ENCODE measurements at places on chromosomes 7 and 10.

- no peak overlapping the region for H3K27ac ChIP-seq
- DNase-seq = no peak
- H3K36me3 ChIP-seq = no peaks in the 10 kb centered on the region
- no peak overlapping the region for H3K4me3 ChIP-seq
- H3K4me1 ChIP-seq = no peaks in the 10 kb centered on the region
Observed at GRCh38 chr10:26374426-26374825, 63.7 kb upstream of the APBB1IP start.

DNA sequence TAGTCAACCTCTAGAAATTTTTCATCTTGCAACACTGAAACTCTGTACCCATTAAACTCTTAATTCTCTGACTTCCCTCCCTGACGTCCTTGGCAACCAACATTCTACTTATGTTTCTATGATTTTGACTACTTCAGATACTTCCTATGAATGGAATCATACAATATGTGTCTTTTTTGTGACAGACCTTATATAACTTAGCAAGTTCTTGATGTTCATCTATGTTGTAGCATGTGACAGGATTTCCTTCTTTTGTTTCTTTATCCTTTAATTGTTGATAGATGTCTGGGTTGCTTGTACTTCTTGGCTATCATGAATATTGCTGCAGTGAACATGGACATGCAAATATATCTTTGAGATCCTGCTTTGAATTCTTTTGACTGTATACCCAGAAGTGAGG lies 240.8 kb downstream of the ADK start:
- H3K27me3 ChIP-seq = no peaks in the 10 kb centered on the region
- DNase-seq = no peak
- H3K4me1 ChIP-seq = no peaks in the 10 kb centered on the region
- H3K27ac ChIP-seq = no peak overlapping the region
- H3K36me3 ChIP-seq = peaks cover 3% of the 10 kb centered on the region

DNA sequence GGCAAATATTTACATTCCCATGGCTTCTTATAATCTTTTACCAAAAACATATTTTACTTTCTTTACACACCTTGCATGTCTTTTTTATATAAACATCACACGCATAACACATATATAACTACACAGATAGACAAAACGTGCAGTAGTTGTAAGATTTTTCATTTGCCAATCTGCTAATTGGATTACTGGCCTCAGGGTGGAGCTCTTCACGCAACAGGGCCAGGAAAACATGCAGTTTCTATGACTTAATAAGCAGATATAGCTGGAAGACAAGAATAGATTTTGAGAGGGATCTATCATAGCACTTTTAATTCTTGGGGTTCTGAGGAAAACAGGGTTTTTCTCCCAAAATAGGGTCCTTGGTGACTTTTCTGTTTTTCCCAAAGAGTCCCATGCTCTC lies 12.7 kb downstream of the ACADSB start:
- H3K27me3 ChIP-seq = no peaks in the 10 kb centered on the region
- no peak overlapping the region for H3K4me3 ChIP-seq
- DNase-seq = no peak
- no peak overlapping the region for H3K27ac ChIP-seq
- no peaks in the 10 kb centered on the region for H3K4me1 ChIP-seq

- H3K36me3 ChIP-seq = peaks cover 20% of the 10 kb centered on the region
- no peaks in the 10 kb centered on the region for H3K27me3 ChIP-seq
- no peaks in the 10 kb centered on the region for H3K4me1 ChIP-seq
- H3K27ac ChIP-seq = no peak overlapping the region
- no peak for DNase-seq
- H3K4me3 ChIP-seq = no peak overlapping the region
Observed at GRCh38 chr7:120833546-120833945, 24.4 kb downstream of the TSPAN12 start.

DNA sequence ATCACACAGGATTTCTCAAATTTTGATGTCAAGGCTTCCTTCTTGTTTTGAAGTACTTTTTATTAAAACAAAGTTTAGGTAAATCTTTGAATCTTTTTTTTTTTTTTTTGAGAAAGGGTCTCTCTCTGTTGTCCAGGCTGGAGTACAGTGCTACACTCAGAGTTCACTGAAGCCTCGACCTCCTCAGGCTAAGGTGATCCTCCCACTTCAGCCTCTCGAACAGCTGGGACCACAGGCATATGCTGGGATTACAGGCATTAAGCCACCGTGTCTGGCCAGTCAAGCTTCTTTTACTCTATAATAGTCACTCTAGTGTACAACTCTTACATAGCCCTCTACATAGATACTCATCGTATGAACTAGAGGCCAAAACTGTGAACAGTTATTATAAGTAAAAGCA lies 3.4 kb downstream of the RUFY2 start:
- peaks cover 11% of the 10 kb centered on the region for H3K36me3 ChIP-seq
- peak overlapping the region; percentile 22 for H3K27ac ChIP-seq
- no peak for DNase-seq
- peaks cover 44% of the 10 kb centered on the region for H3K4me1 ChIP-seq
- no peaks in the 10 kb centered on the region for H3K27me3 ChIP-seq
- no peak overlapping the region for H3K4me3 ChIP-seq

DNA sequence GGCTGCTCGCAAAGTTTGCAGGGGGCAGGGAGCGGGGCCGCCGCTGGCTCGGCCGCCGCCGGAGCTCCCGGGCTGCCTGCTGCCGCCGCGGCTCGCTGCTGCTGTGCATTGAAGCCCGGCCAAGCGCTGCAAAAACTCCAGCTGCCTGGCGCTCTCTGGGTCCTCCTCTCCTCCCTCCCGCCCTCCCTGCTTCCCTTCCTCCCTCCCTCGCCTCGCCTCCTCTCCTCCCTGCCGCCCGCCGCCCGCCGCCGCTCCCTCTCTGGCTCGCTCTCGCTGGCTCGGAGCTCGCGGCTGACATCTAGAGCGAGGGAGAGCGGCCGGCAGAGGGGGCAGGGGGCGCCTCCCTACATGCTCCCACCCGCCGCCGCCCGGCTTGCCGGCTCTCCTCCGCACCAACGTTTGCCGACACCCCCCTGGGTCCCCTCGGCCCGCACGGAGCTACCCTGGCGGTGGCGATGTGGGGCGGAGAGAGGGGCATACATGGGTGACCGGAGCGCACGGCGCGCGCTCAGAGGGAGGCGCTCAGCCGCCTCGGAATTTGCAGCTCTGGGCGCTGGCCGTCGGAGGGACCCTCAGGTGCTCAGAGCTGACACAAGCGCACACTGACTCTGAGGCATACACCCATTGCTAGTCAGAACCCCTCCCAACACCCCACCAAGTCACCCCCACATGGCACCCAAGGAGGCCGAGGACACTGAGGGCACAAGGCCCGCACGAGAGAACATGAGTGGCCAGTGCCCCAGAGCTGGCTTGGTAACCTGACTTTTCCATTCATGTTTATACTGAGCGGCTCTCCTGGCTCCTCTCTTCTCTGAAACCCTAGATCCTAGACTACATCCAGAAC lies 1.2 kb upstream of the PLXNA4 start:
- DNase-seq = no peak
- H3K27ac ChIP-seq = no peak overlapping the region
- H3K4me3 ChIP-seq = peak overlapping the region; percentile 71

DNA sequence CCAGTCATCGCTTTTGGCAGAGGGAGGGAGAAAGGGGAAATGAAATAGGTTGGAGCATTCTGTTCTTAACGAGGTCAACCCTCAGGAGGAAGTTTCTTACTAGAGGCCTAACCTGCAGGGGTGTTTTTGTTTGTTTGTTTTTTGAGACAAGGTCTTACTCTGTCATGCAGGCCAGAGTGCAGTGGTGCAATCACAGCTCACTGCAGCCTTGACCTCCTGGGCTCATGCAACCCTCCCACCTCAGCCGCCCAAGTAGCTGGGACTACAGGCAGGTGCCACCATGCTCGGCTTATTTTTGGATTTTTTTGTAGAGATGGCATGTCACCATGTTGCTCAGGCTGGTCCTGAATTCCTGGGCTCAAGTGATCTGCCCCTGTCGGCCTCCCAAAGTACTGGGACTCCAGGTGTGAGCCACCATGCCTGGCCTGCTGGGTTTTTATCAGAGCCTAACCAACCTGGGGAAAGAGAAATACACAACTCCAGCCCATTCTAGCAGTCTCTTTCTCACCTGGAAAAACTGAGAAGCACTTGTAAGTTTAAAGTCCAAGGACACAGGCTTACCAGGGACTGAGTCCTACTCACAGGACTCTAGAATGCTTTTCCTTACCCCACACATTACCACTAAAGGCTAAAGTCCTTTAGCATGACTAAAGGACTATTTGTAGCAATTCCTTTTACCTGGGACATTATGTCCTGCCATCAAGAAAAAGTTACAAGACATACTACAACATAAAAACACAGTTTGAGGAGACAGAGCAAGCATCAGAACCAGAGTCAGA lies 101.0 kb upstream of the EGFR start:
- H3K4me1 ChIP-seq = peaks cover 12% of the 10 kb centered on the region
- H3K27me3 ChIP-seq = no peaks in the 10 kb centered on the region
- no peak overlapping the region for H3K27ac ChIP-seq
- no peaks in the 10 kb centered on the region for H3K36me3 ChIP-seq

DNA sequence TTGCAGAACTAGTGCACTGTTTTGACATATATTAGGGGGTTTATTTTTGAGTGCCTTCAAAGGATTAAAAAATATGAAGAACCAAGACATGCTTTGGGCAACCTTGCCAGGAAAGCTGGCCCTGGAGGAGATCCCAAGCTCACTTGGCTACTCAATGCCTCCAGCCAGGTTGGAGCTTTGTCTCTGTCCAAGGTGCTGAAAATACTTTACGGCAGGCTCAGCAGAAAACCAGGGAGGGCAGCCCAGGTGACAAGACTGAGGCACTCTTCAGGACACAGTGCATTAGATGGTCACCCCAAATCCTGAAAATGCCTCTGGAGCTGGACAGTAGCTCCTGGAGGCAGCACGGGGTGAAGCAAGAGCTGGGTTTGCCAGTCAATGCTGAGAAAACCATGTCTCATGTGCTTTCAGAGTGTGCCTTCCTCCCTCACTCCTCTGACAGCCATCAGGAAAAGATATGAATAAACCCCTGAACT lies 5.8 kb upstream of the KCNH2 start:
- H3K36me3 ChIP-seq = no peaks in the 10 kb centered on the region
- no peak for DNase-seq
- no peak overlapping the region for H3K4me3 ChIP-seq
- H3K4me1 ChIP-seq = peaks cover 10% of the 10 kb centered on the region
- peaks cover 43% of the 10 kb centered on the region for H3K27me3 ChIP-seq

GRCh38 chr10:78846760-78847159 lies 222.0 kb upstream of the ZMIZ1 start:
- no peak overlapping the region for H3K27ac ChIP-seq
- H3K4me1 ChIP-seq = no peaks in the 10 kb centered on the region
- H3K4me3 ChIP-seq = no peak overlapping the region
- no peak for DNase-seq
- peaks cover 13% of the 10 kb centered on the region for H3K27me3 ChIP-seq
- peaks cover 2% of the 10 kb centered on the region for H3K36me3 ChIP-seq

DNA sequence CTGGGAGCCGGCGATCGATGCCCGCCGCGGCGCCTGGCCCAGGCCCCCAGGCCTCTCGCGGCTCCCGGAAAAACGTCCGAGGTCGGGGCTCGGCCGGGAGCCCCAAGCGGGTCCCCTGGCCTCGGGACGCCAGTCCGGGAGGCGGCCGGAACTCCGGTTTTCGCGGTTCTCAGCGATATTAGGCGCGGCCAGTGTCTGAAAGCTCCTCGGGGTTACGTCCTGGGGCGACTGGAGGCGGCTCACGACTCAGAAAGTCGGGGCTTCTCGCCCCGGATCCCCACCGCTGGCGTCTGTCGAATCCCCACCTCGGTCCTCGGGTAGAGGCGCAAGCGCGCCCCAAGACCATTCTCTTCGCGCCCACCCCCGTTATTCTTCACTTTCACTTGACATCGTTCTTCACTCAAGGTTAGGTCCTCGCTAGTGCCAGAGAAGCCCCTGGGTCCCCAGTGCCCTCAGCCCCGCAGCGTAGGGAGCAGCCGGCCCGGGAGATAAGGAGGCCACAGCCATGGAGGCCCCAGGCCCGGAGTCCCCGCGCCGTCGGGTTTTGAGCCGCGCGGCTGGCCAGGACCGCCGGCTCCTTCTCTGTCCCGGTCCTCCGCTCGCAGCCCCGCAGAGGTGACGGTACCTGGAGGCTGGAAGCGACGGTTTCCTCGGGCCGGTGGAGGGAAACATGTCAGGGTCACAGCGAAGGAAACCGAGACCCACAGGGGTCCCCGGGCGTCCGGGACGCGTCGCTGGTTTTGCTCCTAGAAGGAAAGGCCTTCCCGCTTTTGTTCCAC lies 35.2 kb upstream of the EBLN1 start:
- no peak for DNase-seq
- H3K27ac ChIP-seq = no peak overlapping the region
- H3K36me3 ChIP-seq = no peaks in the 10 kb centered on the region
- peaks cover 13% of the 10 kb centered on the region for H3K27me3 ChIP-seq
- peak overlapping the region; percentile 94 for H3K4me3 ChIP-seq

DNA sequence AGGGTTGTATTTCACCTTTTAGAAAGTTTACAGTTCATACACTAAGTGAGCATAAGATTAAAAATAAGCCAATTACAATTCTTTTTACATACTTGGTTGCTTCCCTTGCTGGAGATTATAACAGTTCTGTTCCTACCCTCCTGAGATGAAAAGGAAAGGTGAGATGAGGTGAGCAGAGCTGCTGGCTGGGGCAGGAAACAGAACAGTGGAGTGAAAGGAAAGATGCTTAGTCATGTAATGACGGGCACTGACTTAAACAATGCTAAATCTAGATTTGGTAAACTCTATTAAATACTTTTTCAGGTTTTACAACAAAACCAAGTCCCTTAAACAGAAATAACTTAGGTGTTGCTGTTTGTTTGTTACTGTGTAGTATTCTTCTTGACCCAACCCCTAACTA lies 19.9 kb upstream of the ZEB1 start:
- H3K4me1 ChIP-seq = peaks cover 3% of the 10 kb centered on the region
- no peak overlapping the region for H3K4me3 ChIP-seq
- no peak overlapping the region for H3K27ac ChIP-seq

DNA sequence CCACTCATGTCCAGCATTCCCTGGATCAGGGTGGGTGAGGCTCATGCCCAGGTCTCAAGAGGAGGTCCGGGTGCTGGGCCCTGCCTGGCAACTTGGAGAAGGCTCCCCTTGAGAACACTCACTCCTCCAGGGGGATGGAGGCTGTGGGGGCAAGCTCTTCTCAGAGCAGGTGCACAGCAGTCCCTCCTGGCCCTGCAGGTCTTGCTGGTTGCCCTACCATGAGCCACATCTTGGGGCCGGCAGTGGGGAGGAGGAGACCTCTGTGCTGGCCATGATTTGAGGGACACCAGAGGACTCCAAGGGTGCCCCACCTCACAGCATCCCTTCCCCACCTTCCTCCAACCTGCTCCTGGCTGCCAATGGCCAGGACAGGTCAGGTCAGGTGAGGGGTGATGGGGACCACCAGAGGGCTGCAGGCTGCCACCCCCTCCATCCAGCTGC lies 87.4 kb upstream of the RET start:
- DNase-seq = peak; percentile 77
- no peaks in the 10 kb centered on the region for H3K4me1 ChIP-seq
- H3K27ac ChIP-seq = no peak overlapping the region

GRCh38 chr7:127392182-127392565 lies 334 bp downstream of the ZNF800 start:
- H3K4me3 ChIP-seq = peak overlapping the region; percentile 97
- H3K27me3 ChIP-seq = peaks cover 2% of the 10 kb centered on the region
- H3K36me3 ChIP-seq = peaks cover 8% of the 10 kb centered on the region
- peak; percentile 87 for DNase-seq

All from chondrocyte (in vitro differentiated cells).